A549 treated with ZK216348 at 1 μM for 4 hours (cell line): ENCODE measurements at places on chromosomes 11 and 22. TPM values are rescaled to one million over a fixed set of nuclear protein-coding genes. Genes with fewer than 3 reads are reported as not detected.

SHANK3 gene
- 1.9 to 6.0 TPM (median 5.2 TPM) in 5 replicates for total RNA-seq

DERL3 gene
- 0.31 to 0.68 TPM (median 0.65 TPM) in 5 replicates for total RNA-seq

TNNT3 gene
- total RNA-seq: 0.27 TPM in 1 of 5 replicates, not detected in the others

TESMIN gene
- 2.8 to 7.3 TPM (median 5.1 TPM) in 5 replicates for total RNA-seq

CAVIN3 gene
- 19.2 to 36.5 TPM (median 27.2 TPM) in 5 replicates for total RNA-seq

KDM4E gene
- not detected in 5 replicates for total RNA-seq

TRIM66 gene
- total RNA-seq: 1.7 to 3.0 TPM (median 2.2 TPM) in 5 replicates

TRPC6 gene
- total RNA-seq: 0.66 to 1.1 TPM (median 0.76 TPM) in 5 replicates

DDIAS gene
- 13.1 to 18.1 TPM (median 14.7 TPM) in 5 replicates for total RNA-seq

PHOX2A gene
- total RNA-seq: not detected in 5 replicates

RASSF10 gene
- 1.6 to 4.3 TPM (median 3.4 TPM) in 5 replicates for total RNA-seq

SERHL2 gene
- total RNA-seq: 0.14 to 0.27 TPM (median 0.26 TPM) in 3 of 5 replicates, not detected in the others

ELFN2 gene
- total RNA-seq: 3.5 to 9.6 TPM (median 8.7 TPM) in 5 replicates

CALCB gene
- total RNA-seq: 0.13 TPM in 1 of 5 replicates, not detected in the others

EXPH5 gene
- 0.03 to 0.06 TPM (median 0.04 TPM) in 4 of 5 replicates, not detected in the other for total RNA-seq

HBG2 gene
- total RNA-seq: not detected in 5 replicates

SMTNL1 gene
- total RNA-seq: not detected in 5 replicates

CDC42EP2 gene
- total RNA-seq: 13.7 to 22.4 TPM (median 14.9 TPM) in 5 replicates

CRYAB gene
- 6.4 to 15.9 TPM (median 9.5 TPM) in 5 replicates for total RNA-seq

KRTAP5-7 gene
- total RNA-seq: not detected in 5 replicates

KCNJ1 gene
- not detected in 5 replicates for total RNA-seq

OR51B5 gene
- 0.47 TPM in 1 of 5 replicates, not detected in the others for total RNA-seq

OR51E2 gene
- not detected in 5 replicates for total RNA-seq

ENDOD1 gene
- total RNA-seq: 10.9 to 15.8 TPM (median 15.0 TPM) in 5 replicates

USP35 gene
- total RNA-seq: 5.5 to 9.6 TPM (median 8.4 TPM) in 5 replicates

NLRP10 gene
- not detected in 5 replicates for total RNA-seq

SMIM35 gene
- total RNA-seq: not detected in 5 replicates

ZPR1 gene
- total RNA-seq: 51.0 to 57.5 TPM (median 52.5 TPM) in 5 replicates

APOC3 gene
- total RNA-seq: not detected in 5 replicates

SNAP29 gene
- 17.0 to 18.8 TPM (median 18.4 TPM) in 5 replicates for total RNA-seq

KCNJ5 gene
- total RNA-seq: 0.09 to 0.12 TPM in 2 of 5 replicates, not detected in the others

OR8D1 gene
- not detected in 5 replicates for total RNA-seq

TCN2 gene
- total RNA-seq: 3.1 to 6.1 TPM (median 4.7 TPM) in 5 replicates

MS4A3 gene
- not detected in 5 replicates for total RNA-seq

CDCA5 gene
- total RNA-seq: 53.2 to 69.3 TPM (median 67.2 TPM) in 5 replicates

TUG1 gene
- total RNA-seq: 23.1 to 31.1 TPM (median 29.8 TPM) in 5 replicates

PDE2A gene
- total RNA-seq: 1.0 to 1.7 TPM (median 1.5 TPM) in 5 replicates

NUP50 gene
- total RNA-seq: 24.3 to 34.5 TPM (median 32.1 TPM) in 5 replicates

SDHAF2 gene
- 37.5 to 46.1 TPM (median 43.3 TPM) in 5 replicates for total RNA-seq
